Tibial artery (tissue), 4 donors: ENCODE measurements at places on chromosomes 3 and 15.

DNA sequence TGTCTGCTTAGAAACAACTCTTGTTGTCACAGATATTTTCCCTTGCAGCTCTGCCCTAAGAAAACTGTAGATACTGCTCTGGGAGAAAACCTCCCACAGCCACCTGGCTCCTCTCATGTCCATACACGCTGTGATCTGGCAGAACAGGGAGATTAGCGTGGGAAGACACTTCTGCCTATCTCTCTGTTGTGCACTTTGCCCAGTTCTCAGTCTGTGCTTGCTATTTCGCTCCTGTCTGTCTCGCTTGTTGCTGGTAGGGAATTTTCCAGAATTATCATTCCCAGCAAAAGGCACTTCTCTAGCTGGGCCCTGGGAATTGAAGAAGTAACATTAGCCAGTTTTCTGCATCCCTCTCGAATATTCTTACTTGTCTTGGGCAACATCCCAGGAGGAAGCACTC, 8.1 kb upstream of the GATM start:
- DNase-seq: no peak

DNA sequence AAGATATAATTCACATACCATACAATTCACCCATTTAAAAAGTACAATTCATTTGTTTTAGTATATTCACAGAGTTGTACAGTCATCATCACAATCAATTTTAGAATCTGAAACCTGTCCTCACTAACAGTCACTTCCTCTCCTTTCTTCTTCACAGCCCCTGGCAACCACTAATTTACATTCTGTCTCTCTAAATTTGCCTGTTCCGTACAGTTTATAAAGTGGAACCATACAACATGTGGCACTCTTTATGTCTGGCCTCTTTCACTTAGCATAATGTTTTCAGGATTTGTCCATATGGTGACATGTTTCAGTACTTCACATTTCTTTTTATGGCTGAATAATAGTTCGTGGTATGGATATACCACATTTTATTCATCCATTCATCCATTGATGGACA, 22.7 kb downstream of the ERICH6 start:
- no peak for DNase-seq

DNA sequence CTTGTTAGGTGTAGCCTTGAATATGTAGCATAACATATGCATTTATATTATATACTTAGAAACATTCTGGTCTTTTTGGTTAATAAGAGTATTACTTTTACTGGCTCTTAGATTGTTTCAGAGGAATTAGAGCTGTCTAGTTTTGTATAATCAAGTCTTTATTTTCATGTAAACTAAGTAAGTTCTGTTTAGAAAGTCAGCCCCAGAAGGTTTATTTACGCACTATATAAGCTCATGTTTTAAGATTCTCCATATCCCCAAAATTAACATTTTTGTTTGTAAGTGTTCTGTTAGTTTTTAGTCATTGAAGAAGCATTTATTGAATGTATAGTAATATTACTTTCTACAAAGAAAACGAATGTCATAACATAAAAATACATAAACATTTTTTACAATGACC, 158.1 kb downstream of the HCN4 start:
- no peak for DNase-seq

DNA sequence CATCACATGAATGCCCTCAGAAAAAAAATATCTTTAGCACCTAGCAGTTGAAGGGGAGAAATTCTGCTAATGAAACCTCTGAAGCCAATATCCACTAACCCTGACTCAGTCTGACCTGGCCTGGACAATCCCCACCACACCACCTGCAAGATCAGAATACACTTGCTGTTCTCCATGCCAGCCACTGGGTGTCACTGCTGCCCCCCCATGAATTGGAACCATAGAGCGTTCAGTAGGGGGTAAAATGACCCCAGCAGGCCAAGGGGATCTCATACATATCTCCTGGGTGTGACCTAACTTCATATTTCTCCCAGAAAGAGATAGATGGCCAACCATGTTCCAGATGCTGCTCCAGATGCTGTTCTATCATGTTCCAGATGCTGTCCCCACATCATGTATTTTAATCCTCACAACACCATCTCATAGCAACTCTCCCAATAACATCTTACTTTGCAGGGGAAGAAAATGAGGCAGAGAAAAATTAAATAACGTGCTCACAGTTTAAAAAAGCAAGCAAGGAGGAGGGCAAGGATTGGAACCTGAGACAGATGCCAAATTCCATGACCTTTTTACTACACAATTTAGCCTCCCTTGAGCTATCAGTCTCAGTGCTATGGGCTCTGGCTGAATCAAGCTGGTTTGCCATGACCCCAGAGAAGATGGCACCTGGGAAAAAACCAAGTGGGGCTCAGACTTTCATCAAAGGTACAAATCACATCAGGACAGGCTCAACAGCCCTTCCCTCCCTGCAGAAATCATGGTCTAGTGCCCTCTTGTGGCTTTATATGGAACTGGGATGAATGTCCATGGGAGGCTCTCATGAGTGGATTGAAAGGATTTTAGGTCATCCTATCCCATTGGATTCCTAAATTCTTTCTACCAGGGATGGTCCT, 12.4 kb downstream of the NTRK3 start:
- no peak for DNase-seq

DNA sequence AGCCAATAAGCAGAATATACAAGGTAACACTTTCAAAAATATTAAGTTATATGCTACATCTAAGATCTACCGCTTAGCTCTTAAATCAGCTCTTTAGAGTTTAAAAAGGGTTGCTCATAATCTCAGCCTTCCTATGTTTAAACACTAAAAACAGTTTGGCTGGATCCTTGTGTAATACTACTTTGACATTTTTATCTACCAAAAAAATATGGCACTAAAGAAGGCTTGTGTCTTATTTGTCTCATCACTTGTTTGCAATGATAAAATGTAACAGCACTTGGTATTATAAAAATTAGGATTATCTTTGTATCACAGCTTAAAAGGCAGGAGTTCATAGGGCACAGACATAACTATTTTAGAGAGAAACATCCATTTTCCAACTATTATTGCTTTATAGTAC, 9.8 kb downstream of the ANKRD28 start:
- DNase-seq: no peak

GRCh38 chr15:27585041-27585640, 514.0 kb downstream of the OCA2 start:
- no peak for DNase-seq

GRCh38 chr3:41464401-41464800, 265.1 kb downstream of the CTNNB1 start:
- DNase-seq: no peak

GRCh38 chr3:150248116-150248887, 159.8 kb upstream of the TSC22D2 start:
- DNase-seq: no peak

DNA sequence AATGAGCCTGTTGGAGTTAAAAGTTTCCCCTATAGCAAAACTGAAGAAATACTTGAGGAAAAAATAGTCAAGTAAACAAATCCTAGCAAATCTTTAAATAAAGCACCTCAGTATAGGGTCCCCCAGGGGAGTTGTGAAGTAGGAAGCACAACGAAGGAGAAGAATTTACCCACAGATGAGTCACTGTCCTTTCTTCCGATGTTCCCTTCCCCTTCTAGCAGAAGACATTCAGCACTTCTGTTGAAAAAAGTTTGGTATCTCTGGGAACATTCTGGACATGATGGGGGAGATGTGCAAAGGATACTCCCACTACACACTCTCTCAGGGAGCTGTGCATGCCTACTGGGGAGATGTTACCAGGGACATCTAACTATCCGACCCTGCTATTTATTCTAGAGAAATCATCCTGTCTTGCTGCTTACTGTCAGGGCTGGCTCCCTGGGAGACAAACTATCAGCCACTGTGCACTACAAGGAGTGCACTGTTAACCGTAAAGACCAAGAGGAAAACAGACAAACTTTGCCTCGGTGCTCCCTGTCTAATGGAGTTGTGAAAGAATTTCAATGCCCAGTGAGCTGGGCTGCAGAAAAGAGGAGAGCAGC, 93.8 kb downstream of the RFTN1 start:
- DNase-seq: no peak

GRCh38 chr3:119408243-119408950, 55.0 kb downstream of the TMEM39A start:
- no peak for DNase-seq

DNA sequence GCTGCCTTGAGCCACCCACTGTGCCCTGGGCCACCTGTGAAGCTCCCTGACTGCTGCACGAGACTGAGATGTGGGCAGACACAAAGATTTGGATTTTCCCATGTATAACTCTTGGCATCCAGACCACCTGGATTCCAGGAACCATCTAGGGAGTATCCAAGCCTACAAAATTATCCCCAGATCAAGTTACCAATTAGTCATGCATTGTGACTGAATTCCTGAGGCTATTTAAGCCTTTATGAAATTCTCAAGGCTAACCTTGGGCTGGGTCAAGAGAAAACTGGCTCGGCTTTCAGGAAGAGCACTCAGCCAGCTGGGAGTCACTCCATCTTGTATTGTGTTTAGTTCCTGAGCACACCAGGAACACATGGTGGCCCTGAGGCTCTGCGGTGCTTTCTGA, 13.3 kb upstream of the ATP13A5 start:
- no peak for DNase-seq

- no peak for DNase-seq
Observed at GRCh38 chr3:8984526-8984925, 21.3 kb upstream of the RAD18 start.
